CD4-positive, alpha-beta memory T cell (primary cell): ENCODE measurements at places on chromosomes 12 and 14.
A peak's percentile ranks its signal among the peaks of the same experiment; 100 is the strongest.

- DNase-seq, result no peak
Observed at GRCh38 chr12:71949646-71950045, 11.0 kb downstream of the TPH2 start.

DNA sequence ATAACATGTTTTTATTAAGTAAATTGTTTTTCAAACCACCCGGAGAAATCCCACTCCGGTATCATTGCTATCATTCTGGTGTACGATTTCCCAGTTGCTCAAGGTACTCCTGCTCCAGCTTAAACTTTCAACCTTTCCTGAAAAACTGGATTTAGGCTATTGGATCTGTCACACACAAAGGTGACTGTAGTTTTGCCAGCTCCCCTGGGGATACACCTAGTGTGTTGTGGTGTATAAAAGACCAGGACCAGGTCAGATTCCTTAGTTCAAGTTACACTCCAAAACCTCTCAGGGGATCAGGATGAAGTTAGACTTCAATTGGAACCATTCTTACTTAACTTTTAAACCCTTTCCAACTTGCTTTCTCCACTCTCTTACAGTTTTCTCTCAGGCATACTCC lies 303.9 kb downstream of the NOVA1 start:
- DNase-seq, result no peak

GRCh38 chr14:56494167-56494566 lies 85.4 kb upstream of the TMEM260 start:
- no peak for DNase-seq

GRCh38 chr14:85093631-85094330 lies 436.2 kb upstream of the FLRT2 start:
- no peak for DNase-seq

- DNase-seq, result no peak
Observed at GRCh38 chr12:48969160-48969771, 2.3 kb downstream of the WNT10B start.

GRCh38 chr12:34397591-34398365 lies 375.5 kb downstream of the ALG10 start:
- DNase-seq, result no peak

DNA sequence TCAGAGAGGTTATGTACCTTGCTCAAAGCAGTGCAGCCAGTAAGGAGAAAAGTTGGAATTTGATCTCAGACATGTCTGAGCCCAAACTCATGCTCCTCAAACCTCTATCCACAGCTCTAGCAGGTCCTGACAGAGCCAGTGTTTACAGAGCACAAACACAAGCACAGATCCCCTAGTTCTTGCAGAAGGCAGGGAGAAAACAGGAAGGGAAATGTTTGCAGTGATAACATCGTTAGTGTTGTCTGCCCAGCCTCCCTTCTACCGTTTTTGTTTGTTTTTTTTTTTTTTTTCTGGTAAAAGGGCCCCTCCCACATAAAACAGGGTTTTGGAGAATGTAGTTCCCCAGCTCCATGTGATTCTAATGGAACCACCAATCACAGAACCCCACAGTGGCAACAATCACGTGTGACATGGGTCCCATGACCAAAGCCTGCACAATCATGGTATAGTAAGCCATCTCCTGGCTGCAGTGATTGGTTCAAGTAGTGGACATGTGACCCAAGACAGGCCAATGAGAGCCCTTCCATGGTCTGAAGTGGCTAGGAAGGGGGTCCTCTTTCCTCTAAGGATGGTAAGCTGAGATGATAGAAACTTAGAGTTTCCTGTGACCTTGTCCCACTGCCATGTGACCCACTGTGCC lies 513.4 kb downstream of the MED13L start:
- no peak for DNase-seq

DNA sequence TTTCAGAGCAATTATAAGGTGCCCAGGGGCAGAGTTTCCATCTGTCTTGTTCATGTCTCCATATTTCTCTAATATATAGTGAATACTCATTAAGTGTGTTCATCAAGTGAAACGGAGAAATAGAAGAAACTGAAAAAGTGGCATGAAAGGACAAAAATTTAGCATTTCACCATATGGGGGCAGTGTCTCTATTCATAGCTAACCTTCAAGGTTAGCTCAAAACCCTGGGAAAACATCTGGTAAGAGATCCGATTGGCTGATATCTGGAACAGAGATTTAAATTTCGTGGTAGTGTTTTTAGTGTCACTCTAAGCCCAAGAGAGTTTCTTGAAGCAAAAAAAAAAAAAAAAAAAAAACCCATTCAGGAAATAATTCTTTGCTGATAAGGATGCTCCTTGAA lies 367.5 kb downstream of the DAD1 start:
- no peak for DNase-seq

DNA sequence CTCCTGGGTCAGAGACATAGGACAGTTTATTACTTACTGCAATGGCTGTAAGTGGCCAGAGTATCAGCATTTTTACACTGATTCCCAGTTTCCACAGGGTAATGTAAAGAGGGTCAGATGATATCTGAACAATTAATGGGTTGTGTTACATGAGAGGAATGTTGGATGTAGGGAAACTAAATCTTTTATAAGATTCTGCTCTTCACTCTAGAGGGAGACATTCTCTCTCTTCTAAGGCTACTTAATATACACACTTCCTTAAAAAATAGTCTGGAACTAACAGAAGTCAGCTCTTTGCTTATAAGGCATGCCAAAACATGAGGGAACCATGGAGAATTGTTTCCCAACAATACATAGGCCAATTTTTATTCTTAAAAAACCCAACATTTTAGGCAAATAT lies 389.8 kb downstream of the ETNK1 start:
- DNase-seq, result no peak

GRCh38 chr12:70919176-70919575 lies 1.4 kb downstream of the PTPRR start:
- no peak for DNase-seq

DNA sequence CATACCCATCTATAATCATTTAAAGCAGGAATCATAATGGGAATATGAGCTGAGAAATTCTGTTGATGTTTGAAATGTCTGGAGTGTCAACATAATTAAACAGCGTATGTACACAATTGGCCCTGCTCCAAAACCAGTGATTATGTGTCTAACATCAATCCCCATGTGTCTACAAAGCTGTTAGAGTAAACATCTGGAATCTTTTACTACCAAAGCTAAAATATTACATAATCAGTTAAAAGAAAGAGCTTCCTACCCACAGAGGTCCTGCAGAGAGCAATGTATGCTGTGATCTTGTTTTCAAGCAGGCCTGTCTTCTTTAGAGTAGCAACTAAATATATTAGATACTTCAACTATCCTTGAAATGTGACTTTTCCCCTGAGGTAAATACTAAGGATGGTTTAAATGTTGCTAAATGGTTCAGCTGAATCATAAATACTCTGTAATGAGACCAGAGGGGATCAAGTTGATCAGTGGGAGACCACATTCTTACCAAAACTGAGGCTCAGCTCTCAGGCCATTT lies 74.3 kb downstream of the RASSF8 start:
- DNase-seq, result no peak

DNA sequence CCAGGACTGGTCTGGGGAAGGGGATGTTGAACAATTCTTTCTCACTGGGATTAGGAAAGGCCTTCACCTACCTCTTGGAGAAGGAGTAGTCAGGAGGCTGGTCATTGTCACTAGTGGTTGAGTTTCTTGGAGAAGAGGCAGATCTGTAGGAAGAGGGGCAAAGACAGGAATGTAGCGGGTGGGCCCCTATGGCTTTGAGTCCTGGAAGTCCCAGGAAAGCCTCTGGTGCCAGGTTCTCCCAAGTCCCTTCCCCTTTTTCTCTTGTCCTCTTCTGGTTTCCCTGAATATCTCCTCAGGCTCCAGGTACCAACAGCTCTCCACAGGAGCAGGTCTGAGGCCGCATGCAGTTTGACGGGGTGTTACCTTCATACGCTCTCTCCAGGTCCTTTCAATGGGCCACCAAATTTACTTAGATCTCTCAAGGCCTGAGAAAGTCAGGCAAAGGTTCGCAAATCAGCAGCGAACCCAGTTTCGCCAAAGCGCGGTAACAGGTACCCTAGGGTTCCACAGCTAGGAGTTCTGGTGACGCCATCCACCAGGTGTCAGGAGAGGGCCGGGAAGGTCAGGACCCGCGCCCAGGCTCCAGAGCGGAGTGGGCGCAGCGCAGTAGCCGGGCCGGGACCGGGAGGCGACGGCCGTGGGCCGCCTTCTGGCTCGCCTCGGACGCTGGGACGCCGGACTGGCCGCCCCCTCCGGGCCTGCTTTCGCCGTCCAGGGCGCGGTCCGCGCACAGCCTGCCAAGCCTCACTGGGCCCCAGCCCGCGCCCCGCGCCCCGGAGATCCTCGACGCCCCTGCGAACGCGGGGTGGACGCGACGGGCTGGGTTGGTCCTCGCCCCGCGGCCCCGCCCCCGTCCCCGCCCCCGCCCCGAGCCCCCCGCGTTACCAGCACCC lies 795 bp downstream of the SMAGP start:
- DNase-seq, result peak; percentile 53

- no peak for DNase-seq
Observed at GRCh38 chr14:59245809-59246295, 57.4 kb downstream of the DAAM1 start.

DNA sequence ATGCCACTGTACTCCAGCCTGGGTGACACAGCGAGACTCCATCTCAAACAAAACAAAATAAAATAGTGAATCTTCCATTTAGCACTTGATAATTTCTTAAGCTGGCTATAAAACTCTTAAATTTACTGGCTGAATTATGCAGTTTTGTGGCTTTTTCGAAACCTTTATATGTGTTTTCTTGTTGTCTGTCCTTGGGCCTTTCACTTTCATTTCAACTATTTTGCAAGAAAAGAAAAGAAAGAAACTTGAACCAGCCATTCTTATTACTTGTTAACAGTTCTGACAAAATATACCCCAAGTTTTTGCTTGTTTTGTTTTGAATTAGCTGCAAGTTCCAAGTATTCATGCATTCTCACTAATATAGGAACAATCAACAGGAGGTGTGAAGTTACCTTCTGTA lies 42.8 kb downstream of the PRICKLE1 start:
- no peak for DNase-seq

GRCh38 chr14:88951370-88951769 lies 126.9 kb downstream of the TTC8 start:
- DNase-seq, result no peak

GRCh38 chr14:76953311-76953945 lies 75.1 kb downstream of the IRF2BPL start:
- DNase-seq, result peak; percentile 71

- no peak for DNase-seq
Observed at GRCh38 chr12:115261691-115262398, 577.9 kb upstream of the TBX3 start.
